Umbilical cord (tissue), 2 donors: ENCODE measurements at places on chromosomes 1 and 21. TPM values are rescaled to one million over a fixed set of nuclear protein-coding genes. Genes with fewer than 3 reads are reported as not detected.

RGS4 gene
- 72.0 TPM for total RNA-seq

DIO1 gene
- total RNA-seq: not detected

BNIPL gene
- total RNA-seq: 13.7 TPM

GRCh38 chr1:101365878-101366277, 129.1 kb downstream of the S1PR1 start:
- DNase-seq: no peak

DNA sequence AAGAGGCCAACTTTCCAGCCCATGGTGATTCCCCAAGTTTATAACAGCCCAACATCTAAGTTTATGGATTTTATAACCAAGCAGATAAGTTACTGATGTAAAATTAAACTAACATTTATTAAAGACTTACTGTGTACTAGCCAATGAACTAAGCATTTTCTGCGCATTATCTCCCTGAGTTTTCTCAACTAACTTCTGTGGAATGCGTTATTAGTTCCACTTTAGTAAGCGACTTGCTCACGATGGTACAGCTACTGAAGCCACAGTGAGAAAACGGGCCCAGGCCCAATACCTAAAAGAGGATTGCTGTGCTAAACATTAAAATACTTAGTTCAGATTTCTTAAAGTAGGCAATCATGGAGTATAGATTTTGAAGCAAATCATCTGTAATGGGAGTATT, 61.0 kb downstream of the ZBTB18 start:
- no peak for DNase-seq

DNA sequence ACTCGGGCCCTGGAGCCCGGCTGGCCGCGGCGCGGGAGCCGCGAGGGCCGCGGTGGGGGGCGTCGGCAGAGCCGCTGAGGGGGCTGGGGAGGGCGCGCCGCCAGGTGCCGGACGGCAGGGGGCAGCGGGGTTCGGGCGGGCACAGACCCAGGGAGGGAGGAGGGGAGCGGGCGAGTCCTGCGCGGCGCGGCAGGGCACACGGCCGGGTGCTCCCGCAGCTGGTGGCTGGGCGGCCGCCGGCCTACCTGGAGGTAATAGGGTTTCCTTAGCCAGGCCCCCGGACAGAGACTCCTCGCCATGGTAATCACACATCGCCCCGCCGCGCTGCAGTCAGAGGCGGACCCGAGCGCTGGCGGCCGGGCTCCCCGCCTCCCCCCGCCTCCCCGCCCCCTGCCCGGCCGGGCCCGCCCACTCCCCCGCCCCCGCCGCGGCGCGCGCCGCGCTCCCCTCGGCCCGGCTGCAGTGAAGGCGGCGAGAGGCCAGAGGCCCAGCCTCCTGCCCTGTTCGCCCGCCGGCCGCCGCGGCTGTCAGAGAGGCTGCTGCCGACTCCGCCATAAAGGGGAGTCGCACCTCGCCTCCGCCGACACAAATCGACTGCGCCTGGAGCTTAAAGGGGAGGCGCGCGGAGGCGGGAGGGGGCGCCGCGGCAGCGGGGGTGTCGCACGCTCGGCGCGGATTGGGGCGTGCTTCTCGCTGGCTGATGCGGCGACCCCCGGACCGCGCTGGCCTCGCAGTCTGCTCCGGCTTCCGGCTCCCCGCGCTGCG, at the start of gene DIPK1A:
Gene DIPK1A, minus strand, starts transcription at position 332 of the 765 bp plus-strand sequence. Its CDS starts 33 bp downstream, at position 299.
- DNase-seq: peak; percentile 75

GRCh38 chr1:175864183-175864582, 120.8 kb upstream of the TNR start:
- no peak for DNase-seq

DNA sequence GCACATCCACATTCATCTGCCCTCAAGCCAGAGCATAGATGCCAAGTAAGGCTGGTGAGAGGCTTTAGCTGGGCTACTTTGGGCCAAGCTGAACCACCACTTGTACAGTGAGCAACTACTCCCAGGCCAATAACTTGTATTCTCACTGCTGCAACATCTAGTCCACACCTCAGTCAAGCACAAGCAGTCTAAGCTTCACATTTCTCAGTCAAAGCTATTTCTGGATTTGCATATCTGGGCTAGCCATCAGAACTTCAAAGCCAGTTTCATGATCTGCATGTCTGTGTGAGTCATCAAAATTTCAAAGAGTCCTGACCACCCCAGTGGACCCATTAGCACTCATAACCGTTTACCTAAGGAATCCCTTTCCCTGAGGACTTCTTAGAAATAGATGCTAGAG, 77.7 kb upstream of the DIRAS3 start:
- peak; percentile 47 for DNase-seq

- DNase-seq: no peak
Measured at GRCh38 chr1:239989990-239990389, 101.7 kb upstream of the FMN2 start.
